GM03348 (cell line): ENCODE measurements at places on chromosomes 5 and 9.

GRCh38 chr5:62256161-62257019 lies 49.6 kb upstream of the KIF2A start:
- no peak for DNase-seq

GRCh38 chr5:134462761-134463160 lies 51.1 kb upstream of the CDKN2AIPNL start:
- no peak for DNase-seq

- DNase-seq = no peak
Measured at GRCh38 chr9:114477642-114478041, 27.6 kb downstream of the WHRN start.

DNA sequence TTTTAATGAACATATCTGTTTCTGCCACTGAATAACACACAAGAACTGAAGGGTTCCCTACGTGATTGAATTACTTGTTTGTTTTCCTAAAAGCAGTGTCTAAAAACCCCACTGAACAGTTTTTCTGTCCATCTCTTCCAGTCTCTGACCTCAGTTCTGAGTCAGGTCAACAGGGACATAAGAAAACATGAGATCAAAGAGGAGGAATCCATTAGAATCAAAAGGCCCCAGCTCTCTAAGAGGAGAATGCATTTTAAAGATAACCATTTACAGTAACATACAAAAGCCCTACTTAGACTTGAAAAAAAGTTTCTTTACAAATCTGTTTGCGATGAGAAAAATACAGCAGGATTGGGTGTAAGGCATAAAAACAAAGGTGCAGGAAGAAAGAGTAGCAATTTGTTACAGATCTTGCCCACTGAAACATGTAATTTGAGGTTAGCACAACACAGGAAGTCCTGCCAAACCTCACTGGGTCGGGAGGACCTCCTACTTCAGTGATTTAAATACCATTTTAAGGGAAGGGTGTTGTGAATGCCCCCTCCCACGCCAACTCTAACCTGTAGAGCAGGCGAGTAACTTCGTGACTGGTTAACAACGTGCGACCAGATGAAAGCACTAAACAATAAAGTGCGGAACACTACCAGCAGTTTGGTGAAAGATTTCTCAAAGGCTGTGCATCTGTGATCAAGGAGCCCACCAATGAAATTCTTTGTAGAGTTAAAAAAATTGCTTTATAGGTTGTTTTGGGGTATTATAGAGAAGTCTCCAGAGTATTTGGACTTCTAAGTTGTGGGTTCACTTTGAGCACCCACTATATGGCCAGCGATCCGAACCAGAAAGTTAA lies 1.3 kb downstream of the QSOX2 start:
- DNase-seq = no peak

DNA sequence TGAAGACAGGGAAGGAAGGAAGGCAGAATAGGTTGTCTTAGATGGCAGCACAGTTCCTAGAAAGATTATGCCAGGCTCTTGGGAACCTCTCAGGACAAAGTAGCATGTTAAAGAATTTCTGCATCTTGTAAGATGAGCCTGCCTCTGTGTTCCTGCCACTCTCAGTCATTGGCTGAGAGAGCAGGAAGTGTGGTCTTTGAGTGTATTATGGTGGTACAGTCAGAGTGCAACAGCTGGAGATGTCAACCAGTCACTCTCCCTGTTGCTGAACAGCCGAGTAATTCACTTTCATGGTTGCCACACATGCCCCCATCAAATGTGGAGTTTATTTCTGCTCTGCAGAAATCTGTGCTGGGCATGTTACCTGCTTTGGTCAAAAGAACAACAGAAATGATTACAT lies 659.6 kb upstream of the RIOK2 start:
- no peak for DNase-seq

- peak; percentile 4 for DNase-seq
Measured at GRCh38 chr9:28212979-28213378, 639.7 kb upstream of the C9orf72 start.

- DNase-seq = no peak
Measured at GRCh38 chr9:126470241-126470993, 143.3 kb upstream of the LMX1B start.

DNA sequence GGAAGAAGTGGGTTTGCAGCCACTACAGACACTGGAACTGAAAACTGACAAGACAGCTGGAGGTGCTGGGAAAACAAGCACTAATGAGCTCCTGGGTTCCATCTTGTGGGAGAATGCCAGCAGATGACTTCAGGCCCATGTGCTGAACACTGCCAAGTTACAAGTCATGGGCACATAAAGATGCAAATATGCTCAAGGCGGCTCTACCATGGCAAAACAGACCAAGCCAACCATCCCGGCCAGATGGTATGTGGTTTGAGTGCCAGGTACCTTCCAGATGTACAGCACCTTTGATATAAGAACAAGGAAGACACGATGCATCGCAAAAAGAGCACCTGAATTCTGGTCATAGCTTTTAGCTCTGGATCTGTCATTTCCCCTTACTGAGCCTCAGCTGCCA lies 19.9 kb downstream of the TNFSF8 start:
- no peak for DNase-seq

DNA sequence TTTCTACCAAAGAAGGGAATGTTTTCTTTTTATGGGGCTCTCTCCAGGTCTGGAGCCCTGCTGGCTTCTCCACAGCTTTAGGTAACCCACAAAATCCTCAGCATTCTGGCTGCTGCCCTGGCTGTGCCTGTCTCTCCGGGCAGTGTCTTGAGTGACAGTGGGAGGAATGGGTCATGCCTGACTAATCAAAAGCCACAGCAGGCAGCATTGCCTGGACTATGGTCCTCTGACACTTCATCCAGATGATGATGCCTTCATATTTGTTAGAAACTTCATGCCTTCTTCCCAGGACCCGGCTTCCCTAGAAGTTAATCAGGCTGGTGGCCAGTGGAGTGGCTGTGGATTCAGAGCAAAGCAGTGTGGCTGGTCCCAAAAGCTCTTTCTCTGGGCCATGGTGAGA lies 32.2 kb upstream of the TGFBI start:
- peak; percentile 55 for DNase-seq

DNA sequence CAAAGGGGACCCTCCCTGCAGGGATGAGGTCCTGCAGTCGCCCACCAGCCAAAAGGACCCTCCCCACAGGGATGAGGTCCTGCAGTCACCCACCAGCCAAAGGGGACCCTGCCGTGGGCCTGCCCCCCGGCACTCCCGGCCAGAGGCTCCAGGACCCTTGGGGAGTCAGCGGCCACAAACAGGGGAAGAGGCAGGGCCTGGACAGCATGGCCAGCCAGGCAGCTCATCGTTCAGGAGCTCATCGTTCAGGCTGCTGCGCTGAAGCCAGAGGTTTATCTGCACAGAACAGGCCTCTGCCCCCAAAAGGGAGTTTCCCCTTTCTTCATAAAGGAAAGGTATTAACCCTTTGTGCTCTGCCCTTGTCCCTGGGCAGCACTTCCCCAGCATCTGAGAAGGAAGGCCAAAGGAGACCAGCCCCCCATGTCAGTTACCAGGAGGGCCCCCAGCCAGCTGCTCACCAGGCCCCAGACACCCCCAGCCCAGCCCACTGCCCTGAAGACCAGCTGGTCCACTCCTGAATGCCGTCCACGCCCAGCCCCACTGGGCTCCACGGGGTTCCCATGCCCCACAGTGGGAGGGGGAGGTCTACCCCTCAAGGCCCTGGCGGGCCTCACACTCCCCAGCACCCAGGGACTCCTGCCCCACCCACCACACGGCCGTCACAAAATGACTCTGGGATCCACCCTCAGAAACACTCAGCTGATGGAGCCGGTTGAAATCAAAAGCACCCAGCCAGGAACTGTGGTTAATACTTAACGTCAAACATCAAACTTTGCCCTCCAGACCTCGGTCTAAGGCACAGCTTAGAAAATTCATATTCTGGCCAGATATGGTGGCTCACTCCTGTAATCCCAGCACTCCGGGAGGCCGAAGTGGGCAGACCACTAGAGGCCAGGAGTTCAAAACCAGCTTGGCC lies 6.3 kb downstream of the SLC12A7 start:
- DNase-seq = no peak

GRCh38 chr9:105116052-105116868 lies 128.2 kb upstream of the SLC44A1 start:
- DNase-seq = no peak

- no peak for DNase-seq
Measured at GRCh38 chr5:59583151-59583809, 310.2 kb downstream of the PDE4D start.

GRCh38 chr5:92956886-92957285 lies 624.1 kb downstream of the NR2F1-AS1 start:
- no peak for DNase-seq

DNA sequence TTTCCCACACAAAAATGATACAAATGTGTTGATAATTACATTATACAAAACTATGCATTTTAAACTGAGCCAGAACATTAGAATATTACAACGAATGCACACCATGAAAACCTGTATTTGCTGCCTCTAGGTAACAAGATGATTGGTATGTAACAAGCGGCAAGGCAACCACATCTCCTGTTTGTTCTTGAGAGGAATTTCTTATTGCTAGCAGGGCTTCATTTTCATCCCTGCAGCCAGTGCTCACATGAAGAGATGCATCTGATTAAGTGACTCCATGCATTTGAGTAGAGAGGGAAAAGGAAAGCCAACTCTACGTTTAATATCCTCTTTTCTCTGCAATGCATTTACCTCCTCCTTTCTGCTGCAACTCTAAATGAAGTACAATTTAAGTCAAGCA lies 36.6 kb downstream of the FRMD3 start:
- no peak for DNase-seq

DNA sequence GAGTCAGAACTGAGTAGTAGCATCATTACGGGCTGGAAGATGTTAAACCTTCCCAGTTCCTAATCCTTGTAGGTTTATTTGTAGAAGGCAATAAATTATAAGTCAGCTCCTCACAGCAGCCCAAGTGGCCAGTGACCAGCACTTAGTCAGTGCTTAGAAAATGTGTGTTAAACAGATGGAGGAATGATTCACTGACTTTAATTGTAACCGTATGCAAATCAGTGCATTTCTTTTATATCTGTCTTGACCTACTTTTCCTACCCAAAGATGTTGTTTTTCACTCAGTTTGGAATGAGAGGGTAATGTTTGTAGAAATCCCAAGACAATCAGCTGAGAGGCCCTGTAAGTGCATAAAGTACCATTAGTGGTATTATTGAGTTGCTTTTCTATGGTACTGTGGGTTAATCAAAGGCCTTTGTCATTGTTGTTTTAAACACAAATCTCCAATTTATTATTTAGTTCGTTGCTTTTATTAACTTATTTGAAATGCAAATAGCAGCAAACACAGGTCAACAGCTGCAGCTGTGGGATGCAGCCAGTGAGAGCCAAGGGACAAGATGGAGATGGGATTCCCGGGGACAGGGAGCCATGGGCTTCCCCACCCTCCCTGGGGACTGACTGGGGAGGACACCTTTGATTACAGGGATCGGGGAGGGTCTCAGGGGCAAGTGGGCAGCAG lies 49.8 kb downstream of the MAP1B start:
- DNase-seq = peak; percentile 81

DNA sequence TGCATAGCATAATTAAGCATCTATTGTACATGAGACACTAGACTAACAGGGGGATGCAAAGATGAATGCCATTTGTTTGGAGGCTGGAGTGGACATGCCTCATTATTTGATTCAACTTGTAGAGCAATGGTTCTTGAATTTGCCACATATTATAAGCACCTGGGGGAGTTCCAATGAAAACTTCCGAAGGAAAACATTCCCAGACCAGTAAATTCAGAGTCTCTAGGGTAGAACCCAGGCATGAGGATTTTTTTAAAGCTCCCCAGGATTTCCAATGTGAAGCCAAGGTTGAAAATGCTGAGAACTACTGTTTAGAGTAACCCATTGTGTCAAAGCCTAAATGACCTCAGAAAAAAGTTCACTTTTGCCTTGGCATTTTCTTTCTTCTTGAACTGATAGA lies 93.9 kb upstream of the ITGA1 start:
- DNase-seq = no peak

GRCh38 chr9:87711857-87712800 lies 13.8 kb upstream of the CTSL start:
- DNase-seq = peak; percentile 85

GRCh38 chr5:112485934-112486355 lies 66.9 kb upstream of the EPB41L4A start:
- DNase-seq = no peak

DNA sequence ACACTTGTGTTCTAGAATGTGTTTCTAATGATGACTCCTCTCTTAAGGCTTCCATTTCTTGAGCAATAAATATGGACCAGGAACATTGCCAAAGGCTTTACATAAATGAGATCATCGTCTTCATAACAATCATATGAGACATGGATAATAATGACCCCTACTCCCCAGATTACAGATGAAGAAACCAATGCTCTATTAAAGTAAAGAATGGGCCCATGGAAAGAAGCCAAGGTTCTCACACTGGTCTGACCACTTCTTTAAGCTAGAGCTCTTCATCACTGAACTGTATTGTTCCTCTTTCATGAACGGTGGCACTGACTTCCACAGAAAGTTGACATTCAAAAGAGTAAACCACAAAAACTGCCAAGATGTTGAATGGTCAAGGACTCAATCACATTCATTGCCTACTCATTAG lies 65.3 kb downstream of the MARCHF3 start:
- DNase-seq = peak; percentile 33

DNA sequence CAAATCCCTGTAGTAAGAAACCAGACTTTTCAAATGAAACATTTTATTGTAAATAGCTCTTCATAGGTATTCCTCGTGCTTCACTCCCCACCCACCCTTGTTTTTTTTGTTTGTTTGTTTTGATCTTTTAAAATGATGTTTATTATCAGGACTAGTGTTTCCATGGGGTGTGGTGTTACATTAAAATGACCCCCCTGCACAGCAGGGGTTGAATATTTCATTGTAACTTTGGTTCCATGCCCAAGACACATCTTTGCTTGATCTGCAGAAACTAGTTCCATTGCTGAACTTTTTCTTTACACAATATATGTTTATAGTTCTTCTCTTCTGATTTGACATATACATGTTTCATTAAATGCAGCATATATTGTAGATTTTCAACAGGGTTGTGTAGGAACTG lies 81.3 kb upstream of the DPYSL3 start:
- no peak for DNase-seq
